ENCODE measurements at places on chromosomes 1 and 21. TPM values are rescaled to one million over a fixed set of nuclear protein-coding genes. Genes with fewer than 3 reads are reported as not detected.
A peak's percentile ranks its signal among the peaks of the same experiment; 100 is the strongest.

Gene KCNJ9
- total RNA-seq = 0.09 TPM

DNA sequence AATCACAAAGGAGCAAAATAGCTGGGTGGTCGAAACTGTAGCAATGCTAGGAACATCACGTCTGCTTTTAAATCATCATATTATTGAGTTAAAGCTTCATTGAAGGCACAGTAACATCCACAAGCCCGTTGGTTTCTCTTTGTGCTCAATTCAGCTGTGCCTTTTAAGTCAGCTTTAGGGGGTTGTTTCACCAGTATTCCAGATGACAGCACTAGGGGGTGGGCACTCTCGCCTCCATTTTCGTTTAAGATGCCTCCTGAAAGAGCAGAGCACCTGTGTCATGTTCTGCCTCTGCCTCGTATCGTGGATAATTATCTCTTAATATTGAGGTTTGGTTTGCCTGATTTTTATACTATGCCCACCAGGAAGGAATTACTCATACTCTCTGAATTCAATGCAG, 139.8 kb upstream of the PTBP2 start:
- DNase-seq = no peak

- no peak for DNase-seq
Observed at GRCh38 chr1:8263791-8264190, 54.1 kb upstream of the SLC45A1 start.

Gene INTS11
- 138 TPM for total RNA-seq

DNA sequence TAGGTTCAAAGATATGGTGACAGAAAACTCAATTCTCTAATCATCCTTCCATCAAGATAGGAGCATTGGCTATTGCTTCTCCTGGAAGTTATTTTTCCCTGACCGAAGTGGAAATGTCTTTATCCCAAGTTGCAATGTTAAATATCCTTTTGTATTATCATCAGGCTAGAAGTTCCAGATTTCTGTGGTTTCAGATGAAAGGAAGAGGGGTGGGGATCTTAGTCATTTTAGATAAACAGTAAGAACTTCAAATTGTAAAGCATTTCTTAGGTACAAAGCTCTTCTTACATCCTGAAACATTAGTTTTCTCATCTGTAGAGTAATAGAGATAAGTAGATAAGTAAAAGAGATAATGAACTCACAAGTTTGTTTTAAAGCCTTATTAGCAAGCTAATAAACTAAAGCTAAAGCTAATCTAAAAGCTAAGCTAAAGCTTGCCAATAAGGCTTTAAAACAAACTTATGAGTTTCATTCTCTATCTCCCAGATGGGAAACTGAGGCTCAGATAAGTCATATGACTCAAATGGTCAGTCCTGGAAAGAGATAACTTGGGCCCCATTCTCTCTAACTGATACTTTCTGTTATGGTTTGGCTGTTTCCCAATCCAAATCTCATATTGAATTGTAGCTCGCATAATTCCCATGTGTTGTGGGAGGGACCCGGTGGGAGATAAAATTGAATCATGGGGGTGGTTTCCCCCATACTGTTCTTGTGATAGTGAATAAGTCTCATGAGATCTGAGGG, 99.2 kb upstream of the KCNK2 start:
- no peak for DNase-seq

GRCh38 chr1:175498002-175498401, 245.4 kb downstream of the TNR start:
- no peak for DNase-seq

Gene SPRR2B
- total RNA-seq = not detected

Gene KRTAP7-1
- total RNA-seq = not detected

Gene AIRE
- total RNA-seq = 0.17 TPM

Gene OR11L1
- not detected for total RNA-seq

Gene FCRL4
- not detected for total RNA-seq

GRCh38 chr1:160996178-160996577, 24.8 kb downstream of the F11R start:
- no peak for DNase-seq

DNA sequence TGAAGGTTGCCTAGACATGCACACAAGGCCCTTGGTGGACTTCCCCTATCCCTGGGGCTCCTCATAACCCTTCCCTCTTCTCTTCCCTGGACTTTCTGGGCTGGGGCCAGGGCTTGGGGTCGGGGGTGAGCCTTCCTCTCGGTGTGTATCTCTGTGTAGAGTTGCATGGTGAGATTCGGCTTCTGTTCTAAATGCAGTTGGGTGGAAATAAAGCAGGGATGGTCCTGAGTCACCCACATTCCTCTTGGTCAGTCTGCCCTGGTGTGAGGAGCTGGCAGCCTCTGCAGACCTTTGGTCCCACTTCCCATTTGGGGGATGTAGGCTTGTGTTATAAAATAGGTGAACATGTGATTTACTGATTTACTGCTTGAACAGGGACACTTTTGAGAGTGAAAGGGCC, 38.0 kb downstream of the ADARB1 start:
- no peak for DNase-seq

Gene DISP3
- total RNA-seq = 3.5 TPM

GRCh38 chr1:25435397-25436108, 4.9 kb downstream of the MACO1 start:
- no peak for DNase-seq

Gene FCRL1
- not detected for total RNA-seq

DNA sequence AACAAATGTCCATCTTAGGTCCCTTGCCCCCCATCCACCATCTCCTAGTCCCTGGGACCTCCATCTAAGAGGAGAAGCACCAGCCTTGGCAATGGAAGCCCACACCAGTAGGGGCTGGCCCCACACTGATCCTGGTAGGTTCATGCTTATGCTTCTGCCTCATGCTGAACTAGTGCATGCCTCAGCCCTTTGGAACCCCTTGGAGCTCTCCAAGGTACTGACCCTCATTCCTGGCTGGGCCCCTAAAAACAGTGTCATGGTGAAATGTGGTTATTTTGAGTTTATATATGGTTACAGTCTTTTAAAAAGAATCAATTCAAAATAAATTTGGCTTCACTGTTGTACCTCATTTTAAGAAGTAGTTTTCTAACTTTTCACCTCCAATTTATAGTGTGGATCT, 108.3 kb downstream of the HIVEP3 start:
- peak; percentile 61 for DNase-seq

DNA sequence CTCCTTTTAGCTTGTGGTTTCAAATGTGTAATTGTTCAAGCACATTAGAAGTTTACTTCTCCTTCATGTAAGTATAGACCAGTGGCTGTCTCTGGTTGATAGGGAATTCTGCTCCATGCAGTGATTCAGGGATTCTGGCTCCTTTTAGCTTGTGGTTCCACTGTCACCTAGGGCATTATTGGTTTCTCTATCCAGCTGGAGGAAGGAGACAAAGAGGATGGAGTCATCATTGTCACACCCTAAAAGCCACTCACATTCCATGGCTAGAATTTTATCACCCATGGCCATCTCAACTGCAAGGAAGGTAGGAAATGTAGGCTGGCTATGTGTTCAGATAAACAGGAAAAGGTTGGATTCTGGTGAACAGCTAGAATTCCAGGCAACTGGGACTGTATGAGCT, 131.2 kb downstream of the URB2 start:
- no peak for DNase-seq

Measured in H9 (cell line).